Kasumi-1 (cell line): ENCODE measurements at places on chromosomes 5 and 9.

DNA sequence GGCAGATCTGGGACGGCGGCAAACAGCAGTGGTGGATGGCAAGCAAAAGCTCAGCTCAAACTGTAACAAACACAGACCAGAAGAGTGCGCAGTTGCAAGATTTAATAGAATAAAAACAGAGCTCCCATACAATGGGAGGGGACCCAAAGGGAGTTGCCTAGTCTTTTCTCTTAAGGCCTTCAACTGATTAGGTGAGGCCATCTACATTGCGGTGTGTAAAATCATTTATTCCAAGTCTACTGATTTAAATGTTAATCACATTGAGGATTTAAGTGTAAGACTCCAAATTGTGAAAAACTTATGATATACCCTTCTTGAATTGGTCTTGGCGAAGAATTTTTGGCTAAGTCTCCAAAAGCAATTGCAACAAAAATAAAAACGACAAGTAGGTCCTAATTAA lies 21.6 kb upstream of the C1QTNF3 start:
- DNase-seq: no peak

DNA sequence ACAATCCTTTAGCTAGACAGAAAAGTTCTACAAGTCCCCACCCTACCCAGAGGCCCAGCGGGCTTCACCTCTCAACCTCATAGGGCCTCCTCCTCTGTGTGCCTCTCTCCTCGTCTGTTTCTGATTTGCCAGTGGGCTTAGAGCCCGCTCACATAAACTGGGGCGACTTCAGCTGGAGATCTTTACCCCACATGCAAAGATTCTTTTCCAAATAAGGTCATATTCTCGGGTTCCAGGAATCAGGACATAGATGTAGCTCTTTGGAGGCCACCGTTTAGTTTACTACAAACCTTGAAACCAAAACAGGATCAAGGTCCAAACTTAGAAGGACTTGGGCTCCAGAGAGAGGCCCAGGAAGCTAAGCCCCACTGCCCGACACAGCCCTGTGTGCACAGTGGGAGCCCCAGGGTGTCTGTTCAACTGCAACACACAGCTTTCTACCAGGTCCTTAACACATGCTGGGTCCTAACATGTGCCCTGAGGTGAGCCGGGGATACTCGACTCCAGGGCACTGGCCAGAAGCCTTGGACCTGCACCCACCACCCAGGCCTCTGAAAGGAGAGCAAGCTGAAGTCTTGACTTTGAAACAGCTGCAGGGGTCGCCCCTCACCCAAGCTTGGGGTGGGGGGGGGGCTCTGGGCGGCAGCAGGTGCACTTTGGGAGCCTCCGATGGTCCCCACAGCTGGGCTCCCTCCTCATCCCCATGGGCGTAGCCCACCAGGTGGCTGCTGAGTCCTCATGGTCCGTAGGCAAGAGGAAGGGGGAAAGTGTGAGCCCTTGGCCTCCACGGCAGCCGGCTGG lies 26.8 kb upstream of the SLC12A7 start:
- no peak for DNase-seq

- DNase-seq: peak; percentile 48
Measured at GRCh38 chr5:164475339-164475977, 970.0 kb downstream of the MAT2B start.

DNA sequence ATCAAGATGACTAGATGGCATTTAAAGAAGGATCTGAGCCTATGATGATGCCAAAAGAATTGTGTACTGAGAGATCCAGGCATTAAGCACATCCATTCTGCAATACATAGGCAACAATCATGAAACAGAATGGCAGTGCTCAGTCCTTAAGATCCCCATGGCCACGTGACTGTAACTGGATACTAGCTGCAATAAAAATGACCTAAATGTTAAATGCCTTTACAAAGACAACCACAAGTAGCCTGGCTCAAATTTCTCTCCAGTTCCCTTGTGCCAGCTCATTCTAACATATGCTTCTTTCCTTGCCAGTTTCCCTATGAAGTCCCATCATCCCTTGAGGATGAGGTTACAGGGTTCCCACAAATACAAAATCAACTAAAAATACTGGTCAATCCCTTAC lies 148.3 kb upstream of the GHR start:
- DNase-seq: no peak

DNA sequence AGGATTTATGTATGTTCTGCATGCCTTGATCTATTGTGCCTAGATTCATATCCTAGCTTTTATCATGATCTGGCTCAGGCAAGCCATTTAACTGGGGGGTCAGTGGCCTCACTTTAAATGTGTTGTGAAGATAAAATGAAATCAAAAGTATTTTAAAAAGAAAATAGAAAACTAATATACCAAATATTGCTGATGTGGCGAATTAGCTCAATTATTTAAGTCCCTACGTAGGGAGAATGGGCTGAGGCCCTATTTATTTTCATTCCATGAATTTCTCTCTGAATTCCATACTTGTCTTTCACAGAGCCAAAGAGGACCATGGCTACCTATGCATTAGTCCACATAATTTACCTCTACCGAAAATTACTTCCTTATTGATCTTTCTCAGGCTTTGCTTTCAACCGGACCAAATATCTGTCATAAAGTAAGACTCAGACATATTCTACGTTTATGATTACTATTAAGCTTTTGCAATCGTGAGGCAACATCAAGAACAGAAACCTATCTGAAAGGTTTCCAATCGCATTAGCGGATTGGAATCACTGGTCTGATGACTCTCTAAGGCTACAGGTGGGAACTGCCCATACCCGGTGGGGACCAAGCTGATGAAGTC lies 1.7 kb downstream of the MBLAC2 start:
- DNase-seq: no peak

- DNase-seq: no peak
Measured at GRCh38 chr5:133222521-133222920, 170.7 kb downstream of the HSPA4 start.

GRCh38 chr9:93181672-93182435 lies 2.1 kb upstream of the WNK2 start:
- no peak for DNase-seq

GRCh38 chr9:134944916-134945315 lies 27.2 kb upstream of the FCN1 start:
- DNase-seq: no peak

DNA sequence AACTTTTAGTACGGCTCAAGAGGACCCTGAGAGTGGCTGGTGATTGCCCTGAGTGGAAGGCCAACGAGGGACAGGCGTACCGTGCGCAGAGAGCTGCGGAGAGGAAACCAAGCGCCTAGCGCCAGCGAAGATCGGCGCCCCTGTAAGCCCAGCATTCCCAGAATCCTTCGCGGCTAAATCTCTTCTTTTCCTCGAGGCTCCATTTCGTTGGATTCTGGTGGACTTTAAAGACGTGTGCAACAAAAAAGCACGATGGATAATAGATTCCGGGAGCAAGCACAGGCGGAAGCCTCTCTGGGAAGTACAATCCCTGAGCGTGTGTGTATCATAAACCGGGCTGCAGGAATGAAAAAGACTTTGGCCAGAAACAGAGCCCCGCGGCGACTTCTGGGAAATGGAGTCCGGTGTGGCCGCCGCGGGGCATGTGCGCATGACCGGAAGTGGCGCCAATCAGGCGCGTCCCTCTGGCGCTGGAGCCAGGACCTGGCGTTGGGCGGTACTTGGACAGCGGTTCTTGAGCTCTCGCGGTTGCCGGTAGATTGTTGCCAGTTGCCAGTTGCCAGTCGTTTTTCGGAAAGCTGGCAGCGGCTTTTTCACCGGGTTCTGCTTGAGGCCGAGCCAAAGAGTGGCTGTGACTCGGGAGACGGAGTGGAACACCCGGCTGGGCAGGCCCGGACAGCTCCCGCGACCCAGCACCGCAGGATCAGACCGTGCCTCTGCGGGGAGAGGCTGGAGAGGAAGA lies at the start of gene ZNF79:
ZNF79 (plus strand) TSS at position 449 of the 742 bp plus-strand sequence. CDS start 406 bp downstream, outside the sequence.
- peak; percentile 90 for DNase-seq

GRCh38 chr9:70119786-70120185 lies 76.1 kb downstream of the MAMDC2 start:
- DNase-seq: no peak

DNA sequence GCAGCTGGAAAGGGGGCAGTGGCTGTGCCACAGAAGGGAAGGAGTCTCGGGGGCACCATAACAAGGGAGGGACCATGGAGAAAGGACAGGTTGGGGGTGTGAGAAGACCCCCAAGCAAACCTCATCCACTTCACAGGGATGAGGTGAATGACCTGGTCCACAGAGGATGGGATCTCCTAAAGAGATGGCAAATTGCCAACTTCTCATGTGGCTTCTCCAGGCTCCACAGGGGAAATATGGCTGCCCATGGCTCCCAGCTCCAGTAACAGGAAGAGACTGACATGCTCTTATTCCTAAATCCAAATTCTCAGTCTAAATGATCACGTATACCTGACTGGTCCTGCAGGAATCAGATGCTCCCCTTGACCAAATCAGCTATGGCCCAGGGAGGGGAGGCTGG lies 340.4 kb downstream of the SPOCK1 start:
- DNase-seq: no peak

GRCh38 chr5:17177501-17178372 lies 39.7 kb upstream of the BASP1 start:
- DNase-seq: no peak

DNA sequence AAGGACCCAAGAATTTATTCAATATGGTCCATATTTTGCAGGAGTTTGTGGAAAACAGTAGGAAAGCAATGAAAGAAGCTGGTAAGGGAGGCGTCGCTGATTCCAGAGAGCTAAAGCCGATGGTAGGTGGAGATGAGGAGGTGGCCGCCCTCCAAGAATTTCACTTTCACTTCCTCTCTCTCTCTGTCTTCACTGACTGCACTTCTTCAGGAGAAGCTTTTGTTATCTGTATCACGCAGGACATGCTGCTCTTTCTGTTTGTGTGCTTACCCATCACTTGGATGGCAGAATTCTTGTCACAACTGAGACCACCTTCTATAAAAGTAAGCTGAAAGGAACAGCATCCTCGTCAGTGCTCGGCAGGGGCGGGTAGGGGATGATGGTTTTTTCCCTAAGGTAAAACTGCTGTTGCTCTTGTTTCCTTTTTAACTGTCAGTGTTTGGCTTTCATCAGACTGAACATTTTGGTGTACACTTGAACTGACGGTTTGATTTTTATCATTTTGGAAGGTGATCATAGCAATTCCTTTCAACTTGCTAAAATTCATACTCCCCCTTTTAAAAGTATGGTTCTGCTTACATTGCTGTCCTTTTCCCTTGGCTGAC lies 62.4 kb upstream of the FSD1L start:
- no peak for DNase-seq

GRCh38 chr9:102779356-102779755 lies 215.8 kb upstream of the CYLC2 start:
- DNase-seq: no peak

GRCh38 chr9:124183772-124184171 lies 74.0 kb upstream of the NEK6 start:
- DNase-seq: no peak

DNA sequence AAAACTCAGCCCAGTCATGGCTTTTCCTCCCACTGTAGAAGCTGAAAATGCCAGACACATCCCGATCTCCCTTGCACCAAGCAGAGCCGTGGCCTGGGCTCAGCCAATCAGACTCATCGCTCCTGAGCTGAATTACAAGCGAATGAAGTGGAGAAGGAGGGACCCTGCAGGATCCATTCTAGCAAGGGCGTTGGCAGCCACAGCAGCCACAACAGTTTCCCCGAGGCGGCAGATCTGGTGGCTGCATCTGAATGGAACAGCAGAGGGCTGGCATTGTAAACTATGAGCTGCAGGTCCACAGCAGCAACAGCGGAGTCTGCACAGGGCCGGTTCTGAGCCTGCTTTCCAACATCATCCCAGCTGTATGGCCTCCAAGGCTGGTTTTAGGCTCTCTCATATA lies 23.8 kb downstream of the ALG2 start:
- no peak for DNase-seq

DNA sequence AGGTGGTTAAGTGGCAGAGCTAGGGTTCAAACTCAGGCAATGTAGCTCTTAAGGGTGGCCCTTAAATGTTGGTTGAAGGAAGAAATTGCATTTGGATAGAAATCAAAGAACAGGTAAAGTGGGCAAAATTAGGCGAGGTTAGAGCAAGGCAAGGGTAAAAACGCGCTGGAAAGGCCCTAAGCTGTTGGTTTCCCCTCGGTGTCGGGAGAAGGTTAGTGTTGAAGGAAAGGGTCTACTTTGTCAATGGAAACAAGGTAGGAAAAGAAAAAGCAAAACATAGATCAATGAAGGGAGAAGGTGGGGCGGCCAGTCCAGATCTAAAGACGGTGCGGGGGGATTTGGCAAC lies 431 bp downstream of the FASTKD3 start:
- peak; percentile 38 for DNase-seq

DNA sequence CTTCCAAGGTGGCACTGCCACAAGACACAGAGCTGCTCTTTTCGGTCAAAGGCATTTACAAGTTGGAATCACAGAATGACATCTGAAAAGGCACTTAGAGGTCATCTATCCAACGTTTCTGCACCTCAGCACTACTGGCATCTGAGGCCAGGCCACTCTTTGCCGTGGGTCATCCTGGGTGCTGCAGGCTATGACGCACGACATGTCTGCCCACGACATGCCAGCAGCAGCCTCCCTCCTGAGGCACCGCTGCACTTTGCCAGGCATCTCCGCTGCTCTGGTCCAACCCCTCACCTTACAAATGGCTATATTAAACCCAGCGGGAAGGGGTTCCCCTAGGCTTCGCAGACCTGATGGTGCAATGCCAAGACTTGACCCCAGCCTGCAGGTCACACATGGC lies 8.1 kb downstream of the SURF4 start:
- no peak for DNase-seq

- no peak for DNase-seq
Measured at GRCh38 chr5:76368941-76369340, 34.1 kb upstream of the IQGAP2 start.

- no peak for DNase-seq
Measured at GRCh38 chr5:79851391-79851863, 139.6 kb downstream of the MTX3 start.

DNA sequence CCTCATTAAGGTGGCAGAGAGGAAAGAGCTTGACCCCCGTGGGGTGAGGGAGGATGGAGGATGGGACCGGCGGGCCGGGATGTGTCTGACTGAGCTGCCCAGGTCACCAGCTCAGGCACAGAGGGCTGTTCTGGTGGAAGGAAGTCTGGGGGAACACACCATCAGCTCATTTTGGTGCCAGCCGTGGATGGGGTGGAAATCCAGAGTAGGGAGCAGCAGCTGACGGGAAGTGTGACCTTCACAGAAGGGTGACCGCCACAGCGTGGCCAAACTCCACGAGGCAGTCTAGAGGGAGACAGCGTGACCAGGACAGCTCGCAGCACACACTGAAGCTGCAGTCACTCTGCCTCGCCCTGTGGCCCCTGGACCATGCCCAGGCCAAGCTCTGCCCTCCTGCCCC lies 45.3 kb upstream of the PHYKPL start:
- DNase-seq: no peak

- DNase-seq: no peak
Measured at GRCh38 chr9:107360098-107360497, 77.0 kb downstream of the RAD23B start.

DNA sequence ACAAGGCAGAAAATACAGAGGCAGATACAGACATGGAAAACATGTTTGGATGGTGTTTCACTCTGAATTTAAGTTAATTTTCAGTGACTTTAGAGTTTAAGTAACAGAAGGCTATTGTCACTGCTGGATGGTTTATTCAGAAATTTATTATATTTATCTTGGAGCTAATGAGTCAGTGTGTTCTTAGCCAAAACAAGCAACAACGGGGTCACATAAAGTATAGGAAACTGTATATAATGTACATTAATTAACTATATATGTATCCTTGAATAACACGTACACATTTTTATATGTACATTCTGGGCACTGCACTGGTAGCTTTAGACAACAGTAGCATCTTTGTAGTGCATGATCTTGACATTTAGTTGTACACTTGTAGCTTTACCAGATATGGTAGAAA lies 30.7 kb downstream of the CYLC2 start:
- DNase-seq: no peak

GRCh38 chr5:52989781-52990527 lies 802 bp downstream of the ITGA2 start:
- peak; percentile 45 for DNase-seq

GRCh38 chr5:174149426-174149825 lies 103.9 kb downstream of the NSG2 start:
- no peak for DNase-seq
